T47D (cell line): ENCODE measurements at places on chromosomes 6 and 20.

GRCh38 chr6:11878735-11879134, 100.1 kb upstream of the ADTRP start:
- DNase-seq, result no peak

- DNase-seq, result no peak
Observed at GRCh38 chr6:163672710-163673109, 258.2 kb downstream of the QKI start.

DNA sequence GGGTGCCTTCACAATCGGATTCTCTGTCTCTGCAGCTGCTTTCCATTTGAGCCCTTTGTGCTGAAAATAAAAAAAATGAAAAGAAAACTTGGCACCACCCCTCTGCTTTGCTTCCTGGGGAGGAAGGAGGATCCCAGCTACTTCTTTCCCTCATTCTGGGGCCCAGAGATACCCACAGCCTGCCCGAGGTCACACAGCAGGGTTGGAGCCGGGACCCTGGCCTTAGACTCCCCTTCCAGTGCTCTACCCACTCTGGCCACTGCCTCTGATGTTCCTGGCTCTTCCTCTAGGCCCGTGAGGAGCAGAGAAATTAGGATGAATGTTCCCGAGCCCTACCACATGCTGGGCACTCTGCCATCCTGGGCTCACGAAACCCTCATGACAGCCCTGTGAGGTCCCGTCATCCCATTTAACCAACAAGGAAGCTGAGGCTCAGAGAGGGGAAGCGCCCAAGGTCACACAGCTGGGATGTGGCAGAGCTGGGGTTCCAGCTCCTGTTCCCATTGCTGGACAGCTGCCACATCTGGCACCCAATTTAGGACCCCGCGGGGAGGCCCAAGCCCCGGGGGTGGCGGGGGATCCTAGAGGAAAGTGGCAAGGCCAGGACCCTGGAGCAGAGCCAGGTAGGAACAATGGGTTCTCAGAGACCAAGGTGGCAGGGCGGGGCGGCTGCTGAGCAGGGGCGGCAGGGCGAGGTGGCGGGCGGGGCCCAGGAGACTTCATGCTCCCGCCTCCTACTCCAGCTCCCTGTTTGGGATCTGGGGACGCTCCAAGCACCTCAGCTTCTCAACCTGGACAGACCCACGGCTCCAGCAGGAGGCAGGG, 76.6 kb downstream of the CEBPB start:
- DNase-seq, result no peak

- no peak for DNase-seq
Observed at GRCh38 chr6:37339741-37340638, 13.8 kb upstream of the RNF8 start.

GRCh38 chr6:33668914-33669313, 42.6 kb downstream of the UQCC2 start:
- no peak for DNase-seq

DNA sequence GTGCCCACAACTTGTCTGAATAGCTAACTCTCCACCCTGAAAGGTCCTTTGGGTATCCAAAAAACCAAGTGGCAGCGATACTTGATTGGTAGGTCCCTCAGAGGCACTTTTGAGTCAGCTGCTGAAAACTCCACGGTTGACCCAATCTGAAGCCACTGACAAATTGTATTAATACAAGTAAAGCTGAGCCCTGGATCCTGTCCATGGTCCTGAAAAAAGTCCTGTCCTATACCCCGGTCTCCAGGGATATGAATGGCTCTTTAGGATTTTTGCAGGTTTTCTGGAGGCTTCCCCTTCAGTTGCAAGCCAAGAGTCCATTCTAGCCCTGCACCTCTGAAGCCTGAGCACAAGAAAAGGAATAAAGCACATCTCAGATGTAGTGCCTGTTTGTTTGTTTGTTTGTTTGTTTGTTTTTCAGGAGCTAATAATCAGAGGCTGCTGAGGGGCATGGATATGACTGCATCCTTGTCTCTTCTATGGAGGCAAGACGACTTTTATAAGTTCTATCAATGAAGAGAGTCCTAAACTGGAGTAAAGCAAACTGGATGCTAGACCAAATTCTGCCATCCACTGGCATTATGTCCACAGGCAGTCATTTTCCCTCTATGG, 1.7 kb upstream of the SLC12A5 start:
- peak; percentile 91 for DNase-seq

DNA sequence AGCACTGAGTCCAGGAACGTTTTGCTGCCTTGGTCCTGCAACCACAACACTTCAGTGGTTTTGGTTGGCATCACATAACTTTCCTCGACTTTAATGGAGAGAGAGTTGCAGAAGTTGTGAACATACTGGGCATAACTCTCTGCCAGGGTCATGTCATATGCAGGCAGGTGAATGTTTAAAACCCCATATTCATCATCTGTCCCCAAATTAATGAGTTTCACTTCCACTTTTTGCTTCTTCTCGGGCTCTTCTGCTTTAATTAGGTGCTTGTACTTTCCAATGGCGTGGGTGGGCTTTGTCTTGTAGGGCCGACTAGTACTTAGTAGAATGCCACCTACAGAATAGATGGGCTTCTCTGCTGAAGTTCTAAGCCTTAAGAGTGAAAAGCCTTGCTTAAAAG, 45.2 kb upstream of the TFAP2A start:
- DNase-seq, result no peak

- no peak for DNase-seq
Observed at GRCh38 chr20:35001596-35002362, 46.1 kb downstream of the MYH7B start.

- no peak for DNase-seq
Observed at GRCh38 chr6:41571021-41571780, 25.0 kb downstream of the FOXP4 start.

DNA sequence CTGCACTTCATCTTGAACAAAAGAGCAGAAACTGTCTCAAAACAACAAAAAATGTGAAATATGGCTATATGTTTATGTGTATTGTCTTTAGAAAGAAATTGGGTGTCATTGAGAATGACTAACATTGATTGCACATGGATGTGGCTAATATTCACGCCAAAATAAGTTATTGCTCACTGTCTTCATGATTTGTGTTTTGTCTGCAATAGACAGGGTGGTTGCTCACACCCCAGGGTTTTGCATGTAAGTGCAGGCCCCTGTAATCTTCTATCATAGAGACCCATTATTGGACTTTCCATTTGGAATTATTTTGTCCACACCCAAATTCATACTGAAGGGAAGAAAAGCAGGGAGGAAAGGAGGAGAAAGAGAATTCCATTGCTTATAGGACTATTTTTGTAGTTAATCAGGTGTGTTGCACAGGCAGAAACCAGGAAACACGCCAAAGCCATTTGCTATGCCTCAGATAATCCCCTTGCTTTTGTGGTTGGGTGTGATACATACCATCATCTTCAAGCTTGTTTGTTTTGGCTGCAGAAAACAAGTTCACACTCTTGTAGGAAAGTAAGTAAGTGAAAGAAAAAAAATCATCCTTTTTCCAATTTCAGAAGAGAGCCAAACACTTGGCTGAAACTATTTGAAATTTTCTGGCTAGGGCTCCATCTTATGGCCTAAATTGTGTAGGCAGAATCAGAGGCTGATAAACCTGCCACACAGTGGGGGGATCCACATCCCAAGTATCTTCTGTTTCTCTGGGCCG, 214.1 kb downstream of the COL12A1 start:
- DNase-seq, result no peak

DNA sequence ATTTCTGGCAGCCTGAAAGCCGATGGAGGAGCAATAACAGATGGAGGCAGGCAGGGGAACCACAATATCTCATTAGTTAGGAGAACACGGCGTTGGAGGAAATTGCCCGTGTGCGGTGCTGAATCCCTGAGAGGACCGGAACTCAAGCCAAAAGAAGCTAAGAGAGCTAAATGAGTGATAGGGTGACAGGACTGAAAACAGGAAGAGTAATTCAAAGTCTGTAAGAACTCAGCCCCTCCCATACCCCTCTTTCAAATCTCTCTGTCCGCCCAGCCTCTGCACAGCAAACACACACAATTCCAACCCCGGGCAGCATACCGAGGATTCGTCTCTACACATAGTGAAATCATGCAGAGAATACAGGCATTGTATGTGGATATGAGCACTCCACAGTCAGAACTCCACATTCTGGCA, 2.6 kb upstream of the IPCEF1 start:
- DNase-seq, result no peak

DNA sequence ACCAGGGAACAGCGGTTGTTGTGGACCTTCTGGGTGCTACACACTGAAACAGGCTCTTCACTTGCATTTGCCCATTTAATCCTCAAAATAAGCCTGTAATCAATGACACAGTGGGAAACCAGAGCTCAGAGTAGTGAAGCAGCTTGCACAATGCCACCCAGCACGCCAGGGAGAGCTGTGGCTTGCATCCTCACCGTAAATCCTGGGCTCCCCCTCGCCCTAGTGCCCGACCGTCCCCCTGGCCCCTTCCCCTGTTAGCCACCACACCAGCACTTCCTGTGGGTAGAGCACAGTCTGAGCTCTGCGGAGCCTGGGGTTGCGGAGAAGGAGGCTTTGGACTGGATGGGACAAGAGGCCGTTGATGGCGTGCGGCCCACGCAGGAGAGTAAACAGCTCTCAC, 14.5 kb downstream of the VSTM2L start:
- DNase-seq, result no peak

GRCh38 chr6:153401751-153402150, 270.7 kb upstream of the RGS17 start:
- DNase-seq, result no peak

GRCh38 chr6:166578536-166579236, 7.8 kb downstream of the RAMACL start:
- no peak for DNase-seq

DNA sequence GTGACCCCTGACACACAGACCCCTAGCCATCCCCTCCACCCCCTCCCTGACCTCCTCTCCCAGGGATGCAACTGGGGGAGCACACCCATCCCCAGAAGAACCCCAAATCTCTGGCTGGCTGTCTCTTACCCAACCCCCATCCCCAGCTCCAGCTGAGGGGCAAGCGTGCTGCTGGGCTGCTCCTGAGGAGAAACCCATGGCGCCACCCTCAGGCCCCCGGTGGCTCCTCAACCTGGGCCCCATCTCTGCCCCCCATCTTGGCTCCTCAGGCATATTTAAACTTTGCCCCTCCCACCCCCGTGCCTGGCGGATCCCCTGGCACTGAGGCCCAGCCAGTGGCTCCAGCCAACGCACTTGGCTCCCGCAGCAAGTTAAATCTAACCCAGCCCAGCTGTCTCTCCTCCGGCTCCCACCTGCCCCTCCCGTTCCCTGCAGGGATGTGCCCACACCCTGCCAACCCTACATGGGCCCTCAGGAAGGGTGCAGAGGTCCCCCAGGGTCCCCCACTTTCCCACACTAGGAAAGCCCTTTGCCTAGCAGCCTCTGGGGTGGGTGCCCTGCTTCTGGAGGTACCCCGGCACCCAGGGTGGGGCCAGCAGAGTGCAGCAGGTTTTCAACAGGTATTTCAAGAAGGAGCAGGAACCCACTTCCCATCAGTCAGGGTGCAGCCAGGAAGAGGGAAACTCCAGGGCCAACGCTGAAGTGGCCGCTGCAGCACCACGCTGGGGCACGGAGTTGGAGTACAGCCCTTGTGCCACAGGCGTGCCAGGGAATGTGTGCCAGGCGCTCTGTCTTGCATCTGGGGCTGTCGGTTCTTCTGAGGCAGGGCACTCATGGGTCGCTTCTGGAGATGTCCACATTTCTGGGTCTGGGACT, 5.3 kb upstream of the OSBPL2 start:
- peak; percentile 36 for DNase-seq

DNA sequence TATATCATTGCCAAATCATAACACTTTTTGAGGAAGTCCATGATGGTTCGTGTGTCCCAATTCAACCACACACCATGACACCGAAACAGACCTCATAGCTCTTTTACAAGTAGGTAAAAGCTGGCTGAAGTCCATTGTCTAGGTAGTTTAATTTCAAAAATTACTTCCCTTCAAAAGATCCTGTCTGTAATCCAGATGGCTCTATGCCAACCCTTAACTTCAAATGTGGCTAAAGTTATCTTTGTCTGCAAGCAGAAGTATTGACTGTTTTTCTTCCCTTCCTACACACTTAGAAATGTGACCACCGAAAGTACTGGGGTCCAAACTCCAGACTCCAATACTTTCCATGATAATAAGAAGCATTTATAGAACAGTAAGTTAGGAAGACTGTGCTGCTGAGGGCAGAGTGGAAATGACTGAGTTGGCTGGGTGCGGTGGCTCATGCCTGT, 8.3 kb upstream of the TIAM2 start:
- DNase-seq, result no peak

DNA sequence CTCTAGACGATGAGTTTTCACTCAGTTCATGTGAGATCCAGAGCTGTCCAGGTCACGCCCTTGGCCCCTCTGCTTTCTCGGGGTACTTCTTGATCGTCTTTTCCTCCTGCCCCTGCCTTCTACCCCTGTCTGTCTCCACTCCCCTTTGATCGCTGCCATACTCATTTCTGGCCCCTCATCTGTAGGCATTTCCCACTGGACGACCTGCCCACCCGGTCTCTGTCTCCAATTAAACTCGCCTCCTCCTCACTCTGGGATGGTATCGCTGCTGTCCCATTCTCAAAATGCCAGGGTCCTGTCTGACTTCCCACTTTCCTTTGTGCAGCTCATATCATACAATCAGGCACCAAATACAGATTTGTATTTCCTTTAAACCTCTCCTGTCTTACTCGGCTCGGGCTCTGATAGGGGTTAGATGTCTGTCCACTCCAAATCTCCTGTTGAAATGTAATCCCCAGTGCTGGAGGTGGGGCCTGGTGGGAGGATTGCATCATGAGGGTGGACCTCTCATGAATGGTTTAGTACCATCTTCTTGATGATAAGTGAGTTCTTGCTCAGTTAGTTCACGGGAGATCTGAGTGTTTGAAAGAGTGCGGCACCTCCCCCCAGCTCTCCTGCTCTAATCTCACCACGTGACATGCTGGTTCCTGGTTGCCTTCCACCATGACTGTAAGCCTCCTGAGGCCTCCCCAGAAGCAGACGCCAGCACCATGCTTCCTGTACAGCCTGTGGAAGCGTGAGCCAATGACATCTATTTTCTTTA, 3.5 kb upstream of the SYNJ2 start:
- no peak for DNase-seq

DNA sequence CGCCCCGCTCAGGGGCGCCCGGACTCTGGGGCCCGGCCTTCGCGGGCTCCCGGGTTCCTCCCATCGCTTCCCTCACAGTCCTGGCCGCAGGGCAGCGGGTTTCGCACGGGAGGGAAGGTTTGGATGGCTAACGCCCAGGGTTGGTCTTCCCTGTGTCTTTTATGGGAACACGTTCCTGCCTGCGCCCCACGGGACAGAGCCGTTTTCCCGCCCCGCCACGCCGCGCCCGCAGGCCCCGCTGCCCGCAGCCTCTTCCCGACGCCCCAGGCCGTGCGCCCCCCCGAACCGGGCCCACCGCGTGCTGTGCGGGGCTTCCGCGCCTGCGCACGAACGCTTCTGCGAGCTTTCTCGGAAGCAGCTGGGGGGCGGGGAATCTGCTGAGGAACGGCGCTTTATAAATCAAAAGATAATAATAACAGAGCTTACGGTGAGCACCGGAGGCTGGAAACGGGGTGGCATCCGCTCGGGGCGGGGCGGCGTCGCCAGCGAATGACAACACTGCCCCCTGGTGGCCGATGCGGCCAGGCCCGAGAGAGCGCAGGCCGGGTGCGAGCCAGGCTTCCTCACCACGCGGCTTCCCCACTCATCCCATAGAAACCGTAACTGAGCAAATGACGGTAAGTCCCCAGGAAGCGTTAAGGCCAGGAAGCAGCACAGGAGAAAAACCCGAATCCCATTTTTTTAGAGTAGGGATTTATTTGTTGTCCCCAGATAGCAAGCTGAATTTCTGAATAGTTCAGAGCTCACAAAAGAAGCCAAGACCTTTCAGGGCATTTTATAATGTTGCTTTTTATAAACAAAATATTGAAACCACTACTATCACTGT, 116.4 kb downstream of the MYLK4 start:
- peak; percentile 71 for DNase-seq
